ENCODE measurements at places on chromosomes 3 and 15.
A peak's percentile ranks its signal among the peaks of the same experiment; 100 is the strongest.

- DNase-seq: no peak
These were observed 118.8 kb downstream of the ADAMTS9 start for GRCh38 chr3:64568895-64569517.

DNA sequence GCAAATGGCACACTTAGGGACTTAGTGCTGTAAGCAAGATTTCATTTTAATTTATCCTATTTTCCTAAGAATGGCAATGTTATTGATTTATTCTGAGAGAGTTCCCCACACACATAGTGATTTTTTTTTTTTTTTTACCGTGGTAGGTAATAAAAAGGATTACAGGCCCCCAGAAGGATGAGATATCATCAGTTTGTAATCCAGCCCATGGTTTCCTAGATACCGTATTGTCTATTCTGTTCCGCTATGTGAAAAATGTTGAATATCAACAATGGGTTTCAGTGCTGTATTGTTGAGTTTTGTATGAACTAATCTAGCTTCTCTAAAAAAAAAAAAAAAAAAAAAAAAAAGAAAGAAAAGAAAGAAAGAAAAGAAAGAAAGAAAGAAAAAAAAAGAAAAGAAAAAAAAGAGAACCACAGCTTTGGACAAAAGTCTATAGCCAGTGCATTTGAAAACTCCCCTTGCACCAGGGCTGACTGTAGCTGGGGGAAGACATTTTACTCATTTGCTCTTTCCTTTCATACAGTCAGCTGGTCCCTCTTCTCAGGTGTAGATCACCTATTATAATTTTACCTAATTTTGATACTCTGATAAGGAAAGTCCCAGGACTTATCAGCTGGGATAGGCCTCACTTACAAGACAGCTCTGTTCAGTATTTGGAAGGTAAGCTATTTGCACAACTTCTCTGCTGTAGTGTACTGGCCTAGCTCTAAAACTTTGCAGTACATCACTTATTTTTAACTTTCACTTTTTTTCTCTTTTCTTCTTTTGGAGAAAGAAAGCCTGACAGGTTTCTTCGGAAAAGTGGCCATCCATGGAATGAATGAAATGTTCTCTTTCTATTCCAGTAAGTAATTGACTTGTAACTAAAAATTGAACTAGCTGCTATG is 101.4 kb upstream of the SOX2 start:
- no peak for DNase-seq

GRCh38 chr15:77012117-77012712 is 17.3 kb downstream of the PSTPIP1 start:
- DNase-seq: no peak

DNA sequence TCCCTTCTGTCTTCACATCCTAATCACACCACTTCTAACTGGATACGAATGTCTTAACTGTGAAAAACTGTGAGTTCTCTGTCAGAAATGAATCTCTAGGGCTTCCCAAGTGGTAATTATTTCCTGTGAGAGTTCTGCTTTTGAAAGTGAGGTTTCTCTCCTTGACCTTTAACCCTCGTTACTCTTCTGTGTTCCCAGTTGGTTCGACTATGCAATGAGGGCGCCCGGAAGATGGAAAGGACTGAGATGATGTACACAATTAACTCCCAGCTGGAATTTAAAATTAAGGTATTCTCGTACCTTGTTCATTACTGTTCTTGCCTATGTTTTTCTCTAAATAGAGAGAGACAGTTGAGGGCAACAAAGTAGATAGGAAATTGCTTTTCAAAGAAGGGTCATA is 96.5 kb downstream of the ARHGEF26 start:
- no peak for DNase-seq

DNA sequence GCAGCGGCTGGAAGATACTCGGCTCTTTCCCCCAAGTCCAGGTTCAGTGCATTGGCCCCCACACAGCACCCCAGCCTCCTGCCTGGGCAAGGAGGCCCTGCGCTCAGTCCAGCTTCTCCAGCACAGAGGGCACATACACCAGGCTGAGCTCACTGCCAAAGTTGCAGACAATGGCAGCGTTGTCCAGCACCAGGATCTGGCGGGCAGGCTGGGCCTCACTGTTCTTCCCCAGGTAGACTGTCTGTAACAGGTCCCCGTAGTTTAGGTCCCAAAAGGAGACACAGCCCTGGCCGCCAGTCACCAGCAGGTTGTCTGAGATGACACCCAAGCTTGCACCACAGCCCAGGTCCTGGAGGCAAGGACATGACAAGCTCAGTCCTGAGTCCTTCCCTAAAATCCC is 32.9 kb downstream of the PTPN23 start:
- no peak for DNase-seq

DNA sequence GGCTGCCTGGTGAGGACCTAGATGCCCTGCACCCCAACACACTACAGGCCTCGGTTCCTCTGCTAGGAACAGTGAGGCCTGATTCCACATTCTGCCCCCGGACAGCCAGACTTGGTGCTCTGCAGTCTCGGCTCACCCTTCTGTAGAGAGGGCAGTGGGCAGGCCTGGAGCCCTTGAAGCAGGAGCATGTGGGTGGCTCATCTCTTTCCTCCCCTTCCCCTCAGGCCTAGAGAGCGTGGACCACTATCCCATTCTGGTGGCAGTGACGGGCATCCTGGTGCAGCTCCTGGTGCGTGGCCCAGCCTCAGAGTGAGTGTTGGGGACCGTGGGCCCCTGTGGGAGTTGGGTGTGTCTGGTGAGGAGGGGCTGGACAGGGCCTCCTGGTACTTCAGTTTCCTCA is 3.3 kb downstream of the AMIGO3 start:
- DNase-seq: no peak

- no peak for DNase-seq
These were observed 104.7 kb downstream of the SERPINI1 start for GRCh38 chr3:167840247-167840646.

- no peak for DNase-seq
These were observed 229.2 kb upstream of the ST8SIA2 start for GRCh38 chr15:92164327-92165000.

GRCh38 chr3:27349832-27350231 is 19.4 kb downstream of the NEK10 start:
- DNase-seq: no peak

DNA sequence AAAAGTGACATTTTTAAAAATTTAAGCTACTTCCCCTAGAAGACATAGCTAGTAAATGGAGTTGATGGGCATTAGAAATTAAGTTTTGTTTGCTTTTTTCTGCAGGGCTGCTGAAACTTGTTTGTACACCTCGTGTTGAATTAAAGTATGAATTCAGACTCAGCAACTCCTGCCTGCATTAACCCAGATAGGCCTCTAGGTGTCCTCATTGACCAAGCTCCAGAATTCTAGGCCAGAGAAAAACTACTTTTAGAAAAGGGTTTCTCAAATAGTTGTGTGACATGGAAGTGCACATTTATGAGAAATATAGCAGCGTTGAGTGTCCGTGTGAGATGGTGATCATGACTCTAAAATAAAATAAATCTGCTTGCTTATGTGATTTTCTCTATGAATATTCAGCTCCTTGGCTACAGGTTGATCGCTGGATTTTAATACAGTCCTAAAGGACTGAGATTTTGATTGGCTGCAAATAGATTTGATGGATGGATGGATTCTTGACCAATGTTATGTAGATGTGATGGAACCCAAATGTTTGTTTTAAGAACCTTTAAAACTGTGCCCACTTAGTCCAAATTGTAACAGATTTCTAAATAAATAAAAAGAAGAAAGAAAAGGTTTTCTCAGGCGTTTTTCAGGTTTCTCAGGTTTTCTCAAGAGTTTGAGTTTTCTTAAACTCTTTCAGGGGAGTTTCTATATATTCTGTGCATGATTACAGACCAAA is 39.4 kb upstream of the LMOD3 start:
- peak; percentile 63 for DNase-seq

GRCh38 chr3:193465992-193466608 is 87.5 kb upstream of the ATP13A5 start:
- no peak for DNase-seq

DNA sequence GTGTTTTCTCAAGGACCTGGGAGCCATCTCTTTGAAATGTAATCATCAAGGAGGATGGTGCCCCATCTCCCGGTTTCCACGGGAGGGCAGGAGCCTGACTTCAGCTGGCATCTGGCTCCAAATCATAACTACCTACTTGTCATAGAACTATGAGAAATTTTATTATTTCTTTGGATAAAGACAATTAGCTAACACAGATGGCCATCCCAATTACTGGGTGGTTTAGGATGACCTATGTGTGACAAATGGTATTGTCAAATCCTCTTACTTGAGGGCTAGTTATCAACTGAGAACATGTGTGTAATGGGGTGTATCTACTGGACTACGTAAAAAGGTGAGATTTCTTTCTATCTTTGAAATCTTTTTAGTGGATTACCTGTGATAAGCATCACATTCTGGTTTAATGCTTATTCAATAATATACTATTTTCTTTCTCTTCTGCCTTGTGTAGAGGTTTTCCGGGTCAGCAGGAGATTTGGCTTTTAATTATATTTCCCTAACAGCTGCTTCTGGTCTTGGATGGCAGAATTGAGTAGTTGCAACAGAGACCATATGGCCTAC is 15.3 kb upstream of the PARP14 start:
- DNase-seq: no peak

GRCh38 chr3:30577788-30578187 is 28.6 kb upstream of the TGFBR2 start:
- DNase-seq: no peak

DNA sequence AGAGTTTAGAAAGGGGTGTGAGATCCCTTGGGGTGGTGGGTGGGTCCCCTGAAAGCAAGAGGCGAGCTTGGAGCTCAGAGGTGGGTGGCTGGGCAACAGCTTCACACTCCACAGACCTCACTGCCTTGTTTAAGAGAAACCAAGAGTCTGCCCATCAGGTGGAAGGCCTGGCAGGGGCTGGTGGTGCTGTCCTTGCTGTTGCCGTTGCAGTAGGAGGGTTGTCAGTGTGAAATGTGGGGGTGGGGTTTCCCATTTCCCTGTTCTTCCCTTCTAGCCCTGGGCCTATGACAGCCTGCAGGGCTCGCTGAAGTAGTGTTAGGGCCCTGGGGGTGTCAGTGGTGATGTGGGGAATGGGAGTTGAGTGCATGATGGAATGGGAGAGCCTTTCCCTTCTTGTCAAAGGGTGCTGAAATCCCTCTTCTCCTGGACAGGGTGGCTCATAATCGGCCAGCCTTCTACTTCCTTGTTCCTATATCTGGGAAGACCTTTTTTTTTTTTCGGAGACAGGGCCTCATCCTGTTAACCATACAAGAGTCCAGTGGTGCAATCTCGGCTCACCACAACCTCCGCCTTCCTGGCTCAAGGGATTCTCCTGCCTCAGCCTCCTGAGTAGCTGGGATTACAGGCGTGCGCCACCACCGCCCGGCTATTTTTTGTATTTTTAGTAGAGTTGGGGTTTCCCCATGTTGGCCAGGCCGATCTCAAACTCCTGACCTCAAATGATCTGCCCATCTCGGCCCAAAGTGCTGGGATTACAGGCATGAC is 4.3 kb downstream of the PLEKHO2 start:
- no peak for DNase-seq

DNA sequence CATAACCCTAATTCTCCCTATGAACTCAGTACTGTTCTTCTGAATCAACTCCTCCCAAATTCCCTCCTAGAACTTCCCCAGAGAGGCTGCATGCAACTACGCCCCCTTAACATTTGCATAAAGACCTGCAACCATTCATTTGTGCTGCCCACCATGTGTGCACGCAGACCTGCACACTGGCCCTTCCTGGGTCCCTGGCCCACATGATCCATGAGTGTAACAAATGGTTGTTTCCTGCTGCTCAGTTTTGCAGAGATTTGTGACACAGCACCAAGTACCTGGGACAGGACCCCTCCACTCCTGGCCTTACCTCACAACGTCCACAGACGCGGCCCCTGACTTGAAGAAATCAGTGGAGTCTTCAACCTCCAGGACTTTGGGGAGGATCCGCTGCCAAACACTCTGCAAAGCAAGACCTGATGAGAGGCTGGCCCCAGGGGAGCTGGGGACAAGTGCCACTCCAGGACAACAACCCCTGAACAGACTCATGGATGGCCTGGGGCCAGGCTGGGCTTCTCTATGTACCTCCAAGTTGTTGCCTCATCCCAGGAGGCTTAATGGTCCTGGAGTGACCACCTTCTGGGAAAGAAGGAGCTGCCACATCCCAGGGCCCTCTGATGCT is 33.8 kb downstream of the ALDH1L1 start:
- no peak for DNase-seq

DNA sequence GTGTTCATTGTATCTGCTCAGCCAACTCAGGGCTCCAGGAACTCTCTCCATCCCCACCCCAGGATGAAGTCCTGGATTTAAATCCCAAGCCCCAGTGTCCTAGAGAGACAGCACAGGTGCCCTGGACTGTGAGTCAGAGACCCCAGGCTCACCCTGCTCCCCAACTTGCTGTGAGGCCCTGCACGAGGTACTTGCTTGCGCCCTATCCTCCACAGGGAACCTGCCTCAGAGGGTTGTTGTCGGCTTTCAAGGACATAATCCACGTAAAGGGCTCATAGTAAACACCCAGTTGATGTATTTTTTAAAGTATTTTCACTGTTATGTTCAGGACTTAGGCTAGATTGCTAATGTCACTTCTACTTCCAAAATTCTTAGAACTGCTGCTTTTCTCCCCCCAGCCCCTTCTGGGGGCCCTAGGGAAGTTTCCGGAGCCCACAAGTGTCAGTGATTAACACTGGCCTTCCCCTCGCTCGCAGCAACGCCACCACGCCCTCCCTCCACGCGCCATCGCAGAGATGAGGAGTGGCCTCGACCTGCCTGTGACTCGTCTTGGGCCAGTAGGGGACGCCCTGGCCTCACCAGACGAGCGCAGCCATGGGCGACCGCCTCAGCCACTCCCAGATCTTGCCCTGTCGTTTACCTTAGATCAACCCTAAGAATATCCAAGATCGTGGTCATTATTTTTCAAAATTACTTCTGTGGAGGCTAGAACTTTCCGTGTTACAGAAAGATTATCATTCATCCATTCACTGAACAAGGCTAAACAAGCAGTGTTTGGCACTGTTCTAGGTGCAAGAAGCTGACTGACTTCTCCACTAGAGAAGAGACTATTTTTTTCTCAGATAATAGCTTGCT is 6.0 kb upstream of the SRP14 start:
- DNase-seq: peak; percentile 77

DNA sequence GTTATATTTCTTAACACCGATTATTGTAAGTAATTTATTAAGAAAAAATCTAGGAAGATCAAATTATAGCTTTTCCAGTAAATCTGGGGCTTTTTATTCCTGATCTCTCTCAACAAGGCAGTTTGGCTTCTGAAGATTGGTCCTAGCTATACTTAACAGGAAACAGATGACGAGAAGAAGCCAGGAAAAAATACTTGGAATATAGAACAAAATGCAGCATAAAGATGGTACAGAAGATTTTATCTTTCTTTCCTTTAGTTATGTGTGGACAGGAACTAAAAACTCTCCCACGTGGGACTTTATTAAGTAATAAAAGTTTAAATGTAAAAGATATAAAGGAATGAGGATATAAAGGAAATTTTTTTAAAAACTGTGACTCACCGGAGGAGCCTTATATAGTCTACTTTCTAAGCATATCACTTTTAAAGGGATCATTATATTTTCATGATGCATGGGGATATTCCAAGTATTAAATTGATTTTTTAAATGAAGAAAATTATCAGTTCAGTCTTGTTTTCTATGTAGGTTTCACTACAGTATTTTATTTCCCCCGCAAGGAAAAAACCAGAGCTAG is 8.2 kb downstream of the B3GNT5 start:
- DNase-seq: peak; percentile 35
